ENCODE measurements at places on chromosomes 7 and 10. TPM values are rescaled to one million over a fixed set of nuclear protein-coding genes. Genes with fewer than 3 reads are reported as not detected.

CFAP43 gene
- polyA plus RNA-seq: 29.6 TPM

- DNase-seq: no peak
These were observed 295.0 kb upstream of the KLF14 start for GRCh38 chr7:131029002-131029401.

FANK1 gene
- polyA plus RNA-seq: 10.0 TPM

- DNase-seq: no peak
These were observed 136.3 kb downstream of the POLR1F start for GRCh38 chr7:19572566-19572965.

DNA sequence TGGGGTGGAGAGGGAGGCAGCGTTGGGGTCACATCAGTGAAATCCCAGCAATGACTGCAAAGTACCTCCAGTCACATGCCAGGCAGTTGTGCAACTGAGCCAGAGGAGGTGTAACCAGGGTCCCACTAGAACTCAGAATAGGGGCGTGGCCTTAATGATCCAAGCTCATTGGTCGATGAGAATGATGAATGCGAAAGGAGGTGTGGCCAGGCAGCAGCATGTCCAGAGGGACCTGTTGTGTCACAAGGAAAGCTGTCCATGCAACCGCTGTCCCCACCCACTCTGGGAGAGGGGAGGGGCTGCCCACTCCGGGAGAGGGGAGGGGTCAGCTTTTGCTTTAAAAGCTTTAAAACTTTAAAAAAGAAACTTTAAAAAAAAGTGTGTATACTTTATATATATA lies 25.3 kb upstream of the MTPAP start:
- DNase-seq: no peak
